ENCODE measurements at places on chromosomes 7 and 10.

- DNase-seq, result peak; percentile 40
These were observed 28.6 kb downstream of the PON3 start for GRCh38 chr7:95367606-95368005.

DNA sequence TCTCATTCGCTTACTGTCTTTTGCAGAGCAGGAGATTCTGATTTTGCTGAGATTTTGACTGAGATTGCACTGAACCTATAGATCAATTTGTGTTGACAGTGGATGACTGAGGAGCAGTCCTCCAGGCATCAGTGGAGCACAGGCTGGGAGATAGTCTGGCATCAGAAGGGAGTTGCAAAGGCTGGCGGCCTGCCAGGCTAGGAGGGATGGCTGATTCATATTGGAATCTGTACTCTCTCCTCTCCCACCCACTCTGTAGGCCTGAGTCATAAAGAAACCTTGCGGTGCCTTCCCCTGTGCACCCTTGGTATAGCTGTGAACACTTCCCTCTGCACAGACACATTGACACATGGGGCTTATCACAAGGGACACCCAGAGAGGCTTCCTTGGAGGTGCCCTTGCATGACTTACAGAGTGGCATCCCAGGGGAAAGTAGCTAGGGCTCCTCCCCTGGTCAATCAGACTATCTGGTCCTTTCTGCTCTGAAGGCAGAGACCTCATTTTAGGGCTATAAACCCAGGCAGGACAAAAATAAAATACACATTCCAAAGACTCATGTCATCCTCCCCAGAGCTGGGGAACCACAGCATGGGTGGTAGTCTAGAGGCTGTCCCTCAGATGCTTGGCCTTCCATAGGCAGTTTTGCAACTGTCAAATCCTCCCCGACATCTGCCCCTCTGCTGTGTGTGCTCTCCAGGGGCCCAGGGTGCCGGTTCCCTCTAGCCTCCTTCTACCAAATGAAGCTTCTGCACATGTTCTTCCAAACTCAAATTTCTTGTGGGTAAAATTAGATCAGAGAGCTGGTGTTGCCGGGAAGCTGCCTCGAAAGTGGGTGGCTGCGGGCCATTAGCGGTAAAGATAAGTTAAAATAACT is 37.4 kb upstream of the EEPD1 start:
- no peak for DNase-seq

DNA sequence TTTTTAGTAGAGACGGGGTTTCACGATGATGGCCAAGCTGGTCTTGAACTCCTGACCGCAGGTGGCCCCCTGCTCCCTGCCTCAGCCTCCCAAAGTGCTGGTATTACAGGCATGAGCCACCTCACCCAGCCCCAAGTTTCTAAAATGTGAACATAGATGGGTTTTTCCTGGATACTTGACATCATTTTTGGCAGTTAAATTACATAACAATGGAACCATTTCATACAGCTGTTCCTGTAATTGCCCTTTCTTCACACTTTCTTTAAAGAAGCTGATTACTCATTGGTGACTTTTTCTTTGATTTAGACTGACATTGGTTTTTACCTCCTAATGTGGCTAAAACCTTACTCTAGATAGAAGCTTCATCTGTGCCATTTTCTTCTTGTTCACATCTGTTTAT is 5.9 kb downstream of the ZKSCAN1 start:
- DNase-seq, result no peak

- no peak for DNase-seq
These were observed 205.0 kb downstream of the DIP2C start for GRCh38 chr10:484441-484924.

DNA sequence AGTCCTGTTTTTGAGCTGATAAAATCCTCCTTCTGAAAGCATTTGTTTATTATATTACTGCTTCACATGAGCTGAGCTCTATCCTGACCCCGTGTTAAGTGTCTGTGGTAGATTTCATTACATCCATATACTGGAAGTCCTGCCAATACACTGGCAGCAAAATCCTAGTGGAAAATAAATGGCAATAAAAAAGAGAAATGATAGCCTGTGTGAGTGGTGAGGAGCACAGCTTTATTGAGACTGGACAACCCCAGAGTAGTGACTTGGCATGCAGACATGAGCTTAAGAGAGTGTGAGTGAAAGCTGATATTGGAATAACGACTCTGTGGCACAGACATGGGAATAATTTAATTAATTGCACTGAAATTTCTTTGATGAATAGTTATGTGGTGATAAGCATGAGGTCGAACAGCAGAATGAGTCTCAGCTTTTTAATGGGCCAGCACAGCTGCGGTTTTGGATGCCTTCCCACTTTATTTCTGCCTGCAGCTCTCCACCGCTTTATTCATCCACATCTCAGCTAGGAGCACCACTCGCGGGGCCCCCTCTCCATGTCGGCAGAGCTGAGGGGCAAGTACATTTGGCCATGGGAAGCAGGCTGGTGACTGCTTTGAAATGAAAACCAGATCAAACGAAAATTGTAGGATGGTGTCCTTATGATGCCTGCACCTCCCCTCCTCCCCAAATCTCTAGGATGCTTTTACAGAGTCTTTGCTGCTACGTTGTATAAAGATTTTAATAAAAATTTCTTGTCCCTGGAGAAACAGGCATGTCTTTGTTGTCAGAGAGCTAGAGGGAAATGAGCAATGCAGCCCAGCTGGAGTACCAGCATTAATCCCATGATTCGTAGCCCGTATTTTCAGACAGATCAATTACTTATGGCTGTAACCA is 494.3 kb downstream of the AUTS2 start:
- no peak for DNase-seq

- no peak for DNase-seq
These were observed 129.4 kb downstream of the KAT6B start for GRCh38 chr10:74955796-74956195.

Measured in NCI-H510A (cell line).